ENCODE measurements at places on chromosomes 4 and X.

- no peak for DNase-seq
Observed at GRCh38 chrX:9882669-9883446, 84.3 kb upstream of the CLDN34 start.

GRCh38 chr4:2822461-2823300, 21.0 kb upstream of the ADD1 start:
- DNase-seq: no peak

DNA sequence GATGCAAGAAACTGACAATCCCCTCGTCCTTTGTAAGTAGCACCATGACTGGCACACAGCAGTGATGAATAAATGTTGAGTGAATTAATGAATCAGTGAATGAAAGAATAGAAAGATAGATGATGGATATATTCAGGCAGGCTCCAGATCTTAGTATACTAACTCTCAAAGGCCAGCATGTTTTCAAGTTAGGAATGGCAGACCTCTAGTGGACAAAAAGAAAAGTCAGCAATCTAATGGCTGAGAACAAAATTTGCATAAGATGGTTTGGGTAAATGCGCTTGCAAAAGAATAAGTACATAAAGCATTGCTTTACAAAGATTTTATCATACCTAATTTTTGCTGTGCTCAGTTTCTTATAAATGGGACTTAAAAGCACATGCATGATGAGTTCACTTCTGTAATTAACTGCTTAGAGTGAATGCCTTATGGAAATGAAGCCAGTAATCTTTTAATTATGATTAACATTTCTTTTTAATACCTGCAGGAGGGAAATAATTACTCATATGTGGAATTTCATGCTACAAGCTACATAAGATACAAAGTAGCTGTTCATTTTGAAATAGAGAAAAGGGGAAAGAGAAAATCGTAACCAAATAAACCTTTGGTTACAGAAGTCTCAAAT, 126.9 kb upstream of the GPRIN3 start:
- DNase-seq: no peak

DNA sequence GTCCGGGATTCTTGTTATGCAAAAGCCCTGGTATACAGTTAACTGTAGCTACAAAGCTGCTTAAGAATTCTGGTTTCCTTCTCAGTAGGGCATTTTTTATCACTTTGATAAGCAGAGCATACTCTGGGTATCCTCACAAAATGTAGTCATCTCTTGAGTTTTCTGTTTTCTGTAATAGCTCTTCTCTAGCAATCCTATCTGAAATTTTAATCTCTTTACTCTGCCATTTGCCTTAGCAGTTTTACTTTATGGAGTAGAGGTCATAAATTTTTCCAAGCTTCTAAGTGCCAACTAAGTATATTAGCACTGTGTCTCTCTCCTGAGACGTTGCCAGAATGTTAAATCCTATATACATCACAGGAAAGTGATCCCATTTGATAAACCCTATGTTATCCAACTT, 28.0 kb upstream of the BANK1 start:
- no peak for DNase-seq

DNA sequence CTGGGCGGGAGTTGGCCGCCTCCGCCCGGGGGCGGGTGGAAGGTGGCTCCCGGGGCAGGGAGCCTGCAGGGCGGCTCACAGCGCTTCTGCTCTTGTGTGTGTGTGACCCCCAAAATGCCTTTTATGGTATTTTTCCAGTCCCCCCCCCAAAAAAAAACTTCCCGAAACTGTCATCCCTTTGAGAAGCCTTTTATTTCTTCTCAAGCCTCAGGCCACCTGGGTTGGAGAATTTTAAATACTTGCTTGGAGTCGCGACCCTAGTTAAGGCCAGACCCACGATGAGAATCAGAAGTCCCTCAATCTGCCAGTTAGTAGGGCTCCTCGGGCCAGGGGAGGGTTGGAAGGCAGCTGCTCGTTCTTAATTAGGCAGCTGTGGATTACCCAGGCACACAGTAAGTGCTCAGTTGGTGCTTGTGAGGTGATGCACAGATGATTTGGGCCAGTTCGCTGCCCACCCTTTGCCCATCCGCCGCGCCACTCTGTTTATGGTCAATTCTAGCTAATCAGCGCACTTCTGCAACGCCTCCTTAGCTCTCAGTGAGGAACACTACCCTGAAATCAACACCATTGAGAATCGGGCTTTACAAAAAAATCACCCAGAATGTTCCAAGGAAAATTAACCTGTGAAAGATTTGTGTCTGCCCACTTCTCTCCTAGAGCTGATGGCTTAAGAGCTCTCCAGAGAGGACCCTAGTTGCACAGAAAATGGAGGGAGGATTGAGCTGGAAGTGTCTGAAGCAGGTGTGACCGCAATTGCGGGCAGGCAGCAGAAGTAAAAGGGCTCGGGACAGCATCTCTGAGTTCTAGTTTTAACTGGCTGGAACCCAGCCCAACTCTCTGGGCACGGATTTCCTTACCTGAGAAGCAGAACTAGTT, 648 bp upstream of the SCD5 start:
- DNase-seq: peak; percentile 32

DNA sequence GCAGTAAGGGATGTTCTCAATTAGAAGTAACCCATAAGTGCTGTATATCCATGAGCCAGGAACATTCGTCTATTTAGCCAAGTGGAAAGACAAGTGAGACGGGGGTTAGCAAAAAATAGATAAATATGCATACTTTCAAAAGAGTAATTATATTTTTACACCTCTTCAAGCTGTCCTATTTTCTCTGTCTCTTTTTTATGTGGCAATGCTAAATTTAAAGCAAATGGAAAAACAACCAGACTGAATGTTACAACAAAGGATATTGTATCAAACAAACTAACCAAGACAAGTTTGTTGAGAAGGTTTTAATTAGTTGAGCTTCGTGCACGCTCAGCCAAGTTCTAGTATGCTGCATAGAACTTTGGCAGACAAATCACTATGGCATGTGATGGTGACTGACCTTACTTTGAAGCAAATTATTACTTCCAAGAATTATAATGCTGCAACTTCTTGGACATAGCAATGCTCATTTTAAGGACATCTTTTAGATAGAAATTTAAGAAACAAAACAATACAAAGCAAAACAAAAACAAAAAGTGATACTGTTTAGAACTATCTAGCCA, 61.4 kb upstream of the TMEM150C start:
- DNase-seq: no peak

All from femur (tissue), 1 donor.